IPS-NIHi11 (cell line): ENCODE measurements at places on chromosomes 1 and 21.

GRCh38 chr1:67463298-67463955, 33.2 kb upstream of the SERBP1 start:
- peak; percentile 52 for DNase-seq

- no peak for DNase-seq
Observed at GRCh38 chr21:45391743-45392572, 13.0 kb upstream of the COL18A1 start.

GRCh38 chr1:20373286-20373685, 82.6 kb downstream of the VWA5B1 start:
- no peak for DNase-seq

GRCh38 chr1:238710697-238711096, 675.7 kb upstream of the CHRM3 start:
- peak; percentile 30 for DNase-seq

- no peak for DNase-seq
Observed at GRCh38 chr1:218481116-218481775, 136.1 kb downstream of the TGFB2 start.

DNA sequence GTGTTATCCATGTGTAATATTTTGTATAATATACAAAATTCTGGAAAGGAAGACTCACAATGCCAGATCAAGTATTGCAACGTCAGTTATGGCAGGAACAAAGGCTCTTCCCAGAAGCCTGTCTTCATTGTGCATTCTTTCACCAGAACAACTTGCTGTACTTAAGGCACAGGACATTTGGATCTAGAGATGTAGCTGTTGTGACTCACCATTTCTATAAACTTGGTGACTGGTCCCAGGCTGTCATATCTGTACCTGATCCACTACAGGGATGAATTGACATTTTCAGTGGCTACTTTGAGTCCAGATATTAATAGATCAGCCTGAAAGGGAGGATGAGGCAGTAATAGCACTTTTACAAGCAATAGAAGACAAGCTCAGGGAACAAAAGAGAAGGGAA, 299.8 kb downstream of the DISC1 start:
- DNase-seq, result no peak

- no peak for DNase-seq
Observed at GRCh38 chr1:41365320-41365633, 4.0 kb downstream of the FOXO6 start.

DNA sequence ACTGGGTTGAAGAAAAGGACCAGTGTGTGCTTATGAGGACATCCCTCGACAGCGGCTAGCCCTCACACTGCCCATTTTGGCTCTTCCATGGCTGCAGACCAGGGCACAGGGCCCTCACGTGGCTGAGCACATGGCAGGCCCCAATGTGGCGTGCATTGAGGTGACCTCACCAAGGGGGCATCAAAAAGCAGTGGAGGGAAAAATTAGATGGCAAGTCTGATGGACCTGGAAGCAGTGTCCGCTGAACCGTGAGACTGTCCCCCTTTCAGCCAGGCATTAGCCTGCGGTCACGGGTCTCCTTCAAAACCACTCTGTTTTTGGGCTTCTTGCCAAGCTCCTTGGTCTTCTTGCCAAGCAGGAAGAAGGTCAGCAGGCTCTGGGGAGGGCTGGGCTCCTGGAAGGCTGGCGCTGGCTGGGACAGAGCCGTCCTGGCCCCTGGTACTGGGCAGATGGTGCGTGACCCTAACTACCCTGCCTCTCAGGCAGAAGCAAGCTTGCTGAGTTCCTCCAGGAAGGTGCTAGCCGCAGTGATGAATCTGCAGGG, 30.8 kb downstream of the TRIM67 start:
- DNase-seq, result no peak

GRCh38 chr21:41451753-41452676, 26.0 kb downstream of the MX1 start:
- DNase-seq, result no peak

- DNase-seq, result peak; percentile 72
Observed at GRCh38 chr1:935751-936231, 12.1 kb downstream of the SAMD11 start.

GRCh38 chr1:155794605-155795245, 62.3 kb downstream of the GON4L start:
- DNase-seq, result no peak

DNA sequence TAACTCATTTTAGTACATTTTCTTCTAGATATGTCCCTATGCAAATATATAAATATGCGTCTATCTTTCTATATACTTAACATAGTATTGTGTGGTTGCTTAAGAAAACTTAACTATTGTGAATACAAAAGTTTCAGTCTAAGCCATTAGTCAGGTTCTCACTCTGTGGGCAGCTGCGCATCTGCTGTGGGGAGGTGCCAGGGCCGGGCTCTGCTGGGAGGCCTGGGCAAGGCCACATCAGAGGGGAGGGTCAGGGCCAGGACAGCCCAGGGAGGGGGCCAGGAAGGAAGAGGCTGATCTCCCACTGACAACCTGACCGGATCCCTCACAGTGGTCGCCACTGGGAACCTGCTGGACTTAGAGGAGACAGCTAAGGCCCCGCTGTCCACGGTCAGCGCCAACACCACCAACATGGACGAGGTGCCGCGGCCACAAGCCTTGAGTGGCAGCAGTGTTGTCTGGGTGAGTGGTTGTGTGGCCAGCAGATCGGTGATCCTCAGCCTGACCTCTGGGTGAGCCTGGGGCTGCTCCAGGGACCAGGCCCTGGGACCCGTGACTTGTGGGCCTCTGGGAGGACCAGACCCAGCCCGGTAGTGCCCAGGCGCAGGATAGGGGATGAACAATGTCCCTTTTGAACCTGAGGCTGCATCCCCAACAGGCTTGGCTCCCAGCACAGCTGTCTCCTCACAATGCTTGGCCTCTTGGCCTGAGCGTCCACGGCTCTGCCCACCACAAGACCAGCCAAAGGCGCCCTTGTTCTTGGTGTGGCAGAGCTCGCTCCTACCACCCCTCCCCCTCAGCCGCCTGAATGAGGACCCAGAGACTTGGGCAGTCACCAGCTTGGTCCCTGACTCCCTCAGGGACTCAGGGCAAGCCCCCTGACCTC, 20.2 kb downstream of the LDLRAP1 start:
- DNase-seq, result no peak

DNA sequence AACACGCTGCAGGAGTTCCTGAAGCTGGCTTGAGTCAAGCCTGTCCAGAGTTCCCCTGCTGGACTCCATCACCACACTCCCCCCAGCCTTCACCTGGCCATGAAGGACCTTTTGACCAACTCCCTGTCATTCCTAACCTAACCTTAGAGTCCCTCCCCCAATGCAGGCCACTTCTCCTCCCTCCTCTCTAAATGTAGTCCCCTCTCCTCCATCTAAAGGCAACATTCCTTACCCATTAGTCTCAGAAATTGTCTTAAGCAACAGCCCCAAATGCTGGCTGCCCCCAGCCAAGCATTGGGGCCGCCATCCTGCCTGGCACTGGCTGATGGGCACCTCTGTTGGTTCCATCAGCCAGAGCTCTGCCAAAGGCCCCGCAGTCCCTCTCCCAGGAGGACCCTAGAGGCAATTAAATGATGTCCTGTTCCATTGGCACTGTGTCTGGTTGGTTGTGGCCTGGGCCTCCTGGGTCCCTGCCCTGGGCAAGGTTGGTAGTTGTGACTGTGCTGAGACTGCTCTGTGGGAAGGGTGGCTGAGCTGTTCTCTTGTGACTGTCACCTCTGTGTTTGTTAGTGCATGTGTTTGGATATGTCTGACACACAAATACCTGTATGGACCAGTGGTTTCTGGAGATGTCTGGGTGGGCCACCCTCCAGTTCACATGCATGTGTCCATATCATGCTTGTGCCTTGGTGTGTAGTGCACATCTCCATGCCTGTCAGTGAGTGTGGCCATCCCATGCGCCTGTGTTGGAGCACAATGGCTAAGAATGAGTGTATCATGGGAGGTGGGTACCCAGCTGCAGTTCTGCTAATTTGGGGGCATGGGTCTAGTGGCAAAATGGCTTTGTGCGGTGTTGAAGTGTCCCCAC, 1.4 kb downstream of the SH3BGRL3 start:
- no peak for DNase-seq

DNA sequence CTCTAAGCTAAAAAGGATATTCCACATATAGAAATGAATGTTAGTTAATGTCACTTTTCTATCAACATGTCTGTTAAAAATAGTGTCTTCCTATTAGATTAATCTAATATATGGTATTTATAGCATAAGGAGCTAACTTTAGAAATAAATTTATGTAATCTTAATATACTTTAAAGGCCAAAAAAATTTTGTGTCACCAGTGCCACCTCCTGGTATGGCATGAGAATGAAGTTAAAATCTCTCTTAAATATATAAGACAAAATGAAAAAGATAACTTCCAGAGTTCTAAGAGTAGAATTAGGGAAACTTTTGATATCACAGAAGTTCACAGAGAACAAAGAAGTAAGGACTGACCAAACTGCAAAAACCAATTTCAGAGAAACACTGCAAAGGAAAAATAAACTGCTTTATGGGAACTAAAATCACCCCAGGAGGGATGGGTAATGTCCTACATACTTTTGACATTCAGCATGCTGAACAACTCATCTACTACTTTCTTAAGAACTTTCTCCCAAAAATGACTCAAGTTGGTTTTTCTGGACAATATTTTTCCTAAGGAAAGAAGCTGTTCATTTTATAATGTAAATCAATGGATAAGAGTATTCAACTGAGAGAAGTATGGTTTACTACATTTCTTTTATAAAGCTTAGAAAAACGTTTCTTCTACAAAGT, 82.8 kb downstream of the TRIM33 start:
- no peak for DNase-seq

DNA sequence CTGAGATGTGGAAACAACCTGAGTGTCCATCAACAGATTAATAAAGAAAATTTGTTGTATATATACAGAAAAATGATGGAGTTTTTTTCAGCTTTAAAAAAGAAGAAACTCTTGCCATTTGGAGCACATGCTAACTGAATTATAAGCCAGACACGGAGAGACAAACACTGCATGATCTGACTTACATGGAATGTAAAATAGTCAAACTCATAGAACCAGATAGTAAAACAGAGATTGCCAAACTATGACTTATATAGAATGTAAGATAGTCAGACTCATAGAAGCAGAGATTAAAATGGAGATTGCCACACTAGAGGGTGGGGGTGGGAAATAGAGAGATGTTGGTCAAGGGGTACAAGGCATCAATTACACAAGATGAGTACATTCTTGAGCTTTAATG, 1786.6 kb downstream of the PLA2G4A start:
- DNase-seq, result no peak

GRCh38 chr1:32247983-32248889, 1.2 kb downstream of the FAM167B start:
- peak; percentile 95 for DNase-seq

DNA sequence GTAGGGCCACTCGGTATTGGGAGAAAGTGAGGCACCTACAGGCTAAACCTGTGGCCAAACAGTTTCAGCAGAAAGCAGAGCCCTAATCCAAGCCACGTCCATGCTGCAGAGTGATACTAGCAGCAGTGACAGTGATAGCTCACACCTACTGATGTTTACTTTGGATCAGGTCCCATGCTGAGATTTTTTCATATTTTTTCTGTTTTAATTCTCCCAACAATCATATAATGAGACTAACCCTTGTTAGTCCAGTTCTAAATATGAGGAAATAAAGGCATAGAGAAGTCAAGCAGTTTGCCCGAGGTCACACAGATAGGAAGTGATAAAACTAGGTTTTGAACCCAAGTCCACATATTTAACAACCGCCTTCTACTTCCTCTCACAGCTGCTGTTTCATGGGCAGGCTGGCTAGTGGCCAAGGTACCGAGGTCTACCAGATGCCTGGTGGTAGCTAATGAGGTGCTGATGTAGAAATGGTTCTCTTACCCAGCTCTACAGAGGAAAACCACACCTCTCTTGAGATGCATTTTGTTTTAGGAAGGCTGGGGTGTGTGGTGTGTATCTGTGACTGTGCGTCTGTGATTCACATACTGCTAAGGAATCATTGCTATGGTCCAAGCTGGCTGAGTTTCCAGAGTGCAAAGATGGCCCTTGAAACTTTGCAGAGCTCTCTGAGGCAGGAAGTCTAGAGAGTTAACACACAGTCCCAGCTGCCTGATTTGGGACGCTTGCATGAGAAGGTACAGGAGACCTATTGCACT, 80.3 kb upstream of the ARTN start:
- no peak for DNase-seq

GRCh38 chr1:229905652-229906051, 161.4 kb upstream of the GALNT2 start:
- no peak for DNase-seq

GRCh38 chr1:200739702-200740570, 1.2 kb downstream of the CAMSAP2 start:
- peak; percentile 18 for DNase-seq

DNA sequence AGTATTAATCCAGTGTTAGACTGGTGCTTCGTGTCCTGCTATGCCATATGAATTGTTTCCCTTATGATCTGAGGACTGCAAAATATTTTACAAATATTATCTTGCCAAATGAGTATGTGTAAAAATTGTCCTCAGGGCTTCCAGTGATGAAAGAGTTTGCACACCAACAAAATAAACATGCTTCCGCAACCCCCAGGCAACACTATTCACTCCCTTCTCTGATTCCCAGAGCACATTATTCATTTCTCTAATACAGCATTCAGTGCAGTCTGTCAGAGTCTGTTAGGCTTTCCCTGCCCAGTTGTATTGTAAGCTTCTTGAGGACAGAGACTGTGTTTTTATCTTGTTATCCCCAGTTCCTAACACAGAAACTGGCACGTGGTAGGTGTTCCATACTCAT, 409.9 kb upstream of the C1orf87 start:
- DNase-seq, result no peak

GRCh38 chr1:184672013-184672726, 82.5 kb downstream of the EDEM3 start:
- DNase-seq, result no peak

DNA sequence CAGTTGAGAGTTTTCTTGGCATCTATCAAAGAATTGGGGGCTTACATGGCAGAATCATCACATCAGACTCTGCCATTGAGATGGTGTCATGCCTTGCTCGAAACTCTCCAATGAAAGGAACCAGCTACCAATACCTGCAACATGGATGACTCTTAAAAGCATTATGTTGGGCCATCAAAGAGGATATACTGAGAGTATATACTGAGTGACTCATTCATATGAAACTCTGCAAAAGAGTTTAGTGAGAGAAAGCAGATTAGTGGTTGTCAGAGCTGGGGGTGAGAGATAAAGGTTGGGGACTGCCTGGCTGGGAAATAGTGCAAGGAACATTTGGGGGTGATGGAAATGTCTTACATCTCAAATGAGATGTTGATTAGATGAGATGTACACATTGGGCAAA, 14.7 kb upstream of the HMGB4 start:
- no peak for DNase-seq

DNA sequence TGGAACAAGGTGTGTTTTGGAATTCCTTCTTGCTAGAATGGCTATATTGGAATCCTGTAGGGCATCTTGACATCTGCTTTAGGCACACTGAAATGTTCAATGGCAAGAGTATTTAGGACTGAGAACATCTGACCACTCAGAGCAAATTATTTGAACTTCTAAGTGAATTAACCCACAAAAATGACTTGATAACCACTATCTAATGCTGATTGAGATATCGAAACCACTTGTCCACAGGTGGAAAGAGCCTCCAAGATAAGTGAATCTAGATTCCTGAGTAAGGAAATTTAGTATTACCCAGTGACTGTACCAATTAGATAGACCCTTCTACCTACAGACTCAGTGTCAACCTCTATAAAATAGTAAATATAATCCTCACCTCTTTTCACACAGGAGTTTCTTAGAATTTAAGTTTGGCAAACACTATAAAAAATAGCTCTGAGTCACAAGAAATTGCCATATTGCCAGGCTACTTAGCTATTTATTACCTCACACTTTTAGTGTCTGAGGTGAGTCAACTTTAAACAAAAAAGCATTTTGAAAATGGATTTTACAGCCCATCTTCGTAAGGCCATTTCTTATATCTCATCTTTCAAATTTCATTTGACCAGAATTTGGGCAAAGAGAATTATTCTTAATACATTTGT, 421.8 kb downstream of the PTBP2 start:
- DNase-seq, result no peak

- DNase-seq, result no peak
Observed at GRCh38 chr1:199657449-199657848, 370.1 kb upstream of the NR5A2 start.
